ENCODE measurements at places on chromosomes 16 and 17.

GRCh38 chr16:69123910-69124309 lies 8.5 kb downstream of the CHTF8 start:
- no peaks in the 10 kb centered on the region for H3K27me3 ChIP-seq
- no peak overlapping the region for H3K27ac ChIP-seq
- H3K4me1 ChIP-seq, result no peaks in the 10 kb centered on the region
- DNase-seq, result no peak

DNA sequence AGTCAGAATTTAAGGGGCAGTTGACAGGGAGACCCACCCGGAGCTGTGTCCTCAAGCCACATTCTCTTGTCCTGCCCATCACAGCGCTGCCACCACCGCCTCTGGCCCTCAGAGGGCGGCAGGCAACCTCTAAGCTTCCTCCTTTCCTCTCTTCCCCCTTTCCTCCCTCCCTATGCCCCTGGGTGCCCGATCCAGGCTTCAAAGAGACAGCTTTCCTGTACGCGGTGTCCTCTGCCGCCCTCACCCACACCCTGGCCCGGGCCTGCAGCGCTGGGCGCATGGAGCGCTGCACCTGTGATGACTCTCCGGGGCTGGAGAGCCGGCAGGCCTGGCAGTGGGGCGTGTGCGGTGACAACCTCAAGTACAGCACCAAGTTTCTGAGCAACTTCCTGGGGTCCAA lies 23.5 kb downstream of the WNT9B start:
- H3K36me3 ChIP-seq, result no peaks in the 10 kb centered on the region
- H3K27ac ChIP-seq, result no peak overlapping the region
- no peak overlapping the region for H3K4me3 ChIP-seq
- no peak for DNase-seq

DNA sequence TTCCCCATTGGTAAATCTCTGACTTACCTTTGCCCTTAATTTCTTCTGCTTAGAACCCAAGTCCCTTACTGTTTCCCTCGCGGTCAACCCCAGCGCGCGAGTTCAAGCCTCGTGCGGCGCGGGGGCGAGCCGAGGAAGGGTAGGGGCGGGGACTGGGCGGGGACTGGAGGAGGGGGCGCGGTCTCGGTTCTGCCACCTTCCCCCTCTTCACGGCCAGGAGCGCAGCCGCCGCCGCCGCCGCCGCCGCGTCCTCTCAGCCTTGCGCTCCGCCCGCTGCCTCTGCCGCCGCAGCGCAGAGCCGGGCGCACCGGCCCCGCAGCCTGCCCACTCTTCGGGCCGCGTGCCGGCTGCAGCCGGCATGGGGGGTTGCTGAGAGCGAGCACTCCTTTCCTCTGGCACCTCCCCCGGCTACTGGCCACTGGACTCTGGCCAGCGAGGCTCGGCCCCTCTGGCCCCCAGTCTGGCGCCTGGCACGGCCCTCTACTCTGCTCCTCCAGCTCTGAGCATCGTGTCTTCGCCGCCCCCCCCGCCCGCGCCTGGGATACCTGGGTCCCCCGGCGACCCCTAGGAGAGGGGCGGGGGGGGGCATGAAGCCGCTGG lies at the start of gene RAPGEFL1:
Gene RAPGEFL1, plus strand, starts transcription at position 196 of the 600 bp plus-strand sequence. Its CDS starts 392 bp downstream, at position 588.
- H3K4me1 ChIP-seq, result peaks cover 44% of the 10 kb centered on the region
- H3K36me3 ChIP-seq, result peaks cover 3% of the 10 kb centered on the region
- no peak for DNase-seq
- no peaks in the 10 kb centered on the region for H3K27me3 ChIP-seq
- H3K4me3 ChIP-seq, result peak within 1 kb of the TSS; percentile 59
- H3K27ac ChIP-seq, result peak within 1 kb of the TSS; percentile 92

- DNase-seq, result no peak
- H3K4me3 ChIP-seq, result no peak overlapping the region
- H3K36me3 ChIP-seq, result no peaks in the 10 kb centered on the region
- H3K27ac ChIP-seq, result no peak overlapping the region
- peaks cover 7% of the 10 kb centered on the region for H3K4me1 ChIP-seq
- no peaks in the 10 kb centered on the region for H3K27me3 ChIP-seq
Observed at GRCh38 chr17:35890774-35891155, 10.6 kb upstream of the CCL5 start.

- H3K27ac ChIP-seq, result no peak overlapping the region
- H3K36me3 ChIP-seq, result no peaks in the 10 kb centered on the region
- no peaks in the 10 kb centered on the region for H3K27me3 ChIP-seq
- H3K4me3 ChIP-seq, result no peak overlapping the region
Observed at GRCh38 chr16:49919327-49919726, 63.4 kb upstream of the ZNF423 start.

GRCh38 chr16:19396555-19397011 lies 21.1 kb upstream of the TMC5 start:
- H3K27me3 ChIP-seq, result no peaks in the 10 kb centered on the region
- H3K27ac ChIP-seq, result no peak overlapping the region
- H3K36me3 ChIP-seq, result no peaks in the 10 kb centered on the region
- no peak for DNase-seq
- peaks cover 21% of the 10 kb centered on the region for H3K4me1 ChIP-seq
- H3K4me3 ChIP-seq, result no peak overlapping the region

GRCh38 chr17:6753006-6753445 lies 2.8 kb upstream of the XAF1 start:
- peak overlapping the region; percentile 27 for H3K27ac ChIP-seq
- DNase-seq, result no peak
- no peaks in the 10 kb centered on the region for H3K27me3 ChIP-seq
- no peak overlapping the region for H3K4me3 ChIP-seq

DNA sequence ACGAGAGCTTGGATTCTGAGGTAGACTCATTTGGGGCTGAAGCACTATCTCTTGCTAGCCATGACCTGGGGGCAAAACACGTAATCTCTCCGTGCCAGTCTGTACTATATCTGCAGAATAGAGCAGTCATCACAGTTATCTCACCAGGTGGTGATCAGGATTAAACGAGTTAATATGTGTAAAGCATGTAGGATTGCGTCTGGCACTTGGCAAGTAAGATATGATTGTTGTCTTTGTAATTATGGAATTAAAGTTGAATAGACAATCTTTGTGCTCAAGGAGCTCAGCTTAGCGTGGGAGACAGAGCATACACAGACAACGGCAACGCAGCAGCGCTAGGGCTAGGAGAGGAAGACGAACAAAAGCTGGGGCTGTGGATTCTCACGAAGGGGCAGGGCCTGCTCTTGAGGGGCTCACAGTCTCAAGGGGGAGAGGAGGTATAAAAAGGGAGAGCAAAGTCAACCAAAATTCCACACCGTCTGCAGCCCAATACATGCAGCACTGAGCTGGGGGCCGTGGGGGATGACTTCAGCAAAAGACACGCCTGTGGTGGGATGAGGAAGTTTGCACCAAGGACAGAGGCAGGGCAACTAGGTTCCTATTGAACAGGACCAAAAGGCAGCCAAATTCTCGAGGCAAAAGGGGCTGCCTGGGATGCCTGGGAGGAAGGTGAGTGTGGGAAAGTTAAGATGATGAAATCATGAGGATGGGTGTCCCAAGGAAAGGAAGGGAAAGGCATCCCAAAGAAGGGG lies 68.6 kb downstream of the SDK2 start:
- no peak overlapping the region for H3K27ac ChIP-seq
- peaks cover 2% of the 10 kb centered on the region for H3K27me3 ChIP-seq
- H3K4me3 ChIP-seq, result no peak overlapping the region
- no peaks in the 10 kb centered on the region for H3K36me3 ChIP-seq

DNA sequence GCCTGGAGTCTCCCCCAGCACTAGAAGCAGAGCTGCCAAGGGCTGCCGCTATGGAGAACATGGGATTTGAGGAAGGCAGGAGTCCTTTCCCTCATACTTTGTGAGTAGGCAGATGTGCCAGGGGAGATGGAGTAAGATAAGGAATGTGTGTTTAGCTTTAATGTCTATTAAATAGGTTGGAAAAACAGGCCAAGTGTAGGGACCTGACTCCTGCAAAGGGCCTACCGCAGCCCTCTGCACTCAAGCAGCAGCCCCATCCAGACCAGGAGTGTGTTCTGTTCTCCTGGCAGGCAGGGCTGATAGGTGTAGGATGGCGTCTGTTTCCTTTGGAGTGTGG lies 1.8 kb upstream of the MIF4GD start:
- peaks cover 20% of the 10 kb centered on the region for H3K4me1 ChIP-seq
- H3K27me3 ChIP-seq, result no peaks in the 10 kb centered on the region
- no peak overlapping the region for H3K4me3 ChIP-seq

- H3K27me3 ChIP-seq, result peaks cover 4% of the 10 kb centered on the region
- no peak for DNase-seq
- H3K36me3 ChIP-seq, result no peaks in the 10 kb centered on the region
- no peak overlapping the region for H3K4me3 ChIP-seq
- no peak overlapping the region for H3K27ac ChIP-seq
- no peaks in the 10 kb centered on the region for H3K4me1 ChIP-seq
Observed at GRCh38 chr16:9135797-9136196, 44.4 kb downstream of the HAPSTR1 start.

GRCh38 chr16:84860383-84860782 lies 40.6 kb downstream of the CRISPLD2 start:
- H3K27me3 ChIP-seq, result no peaks in the 10 kb centered on the region
- H3K36me3 ChIP-seq, result no peaks in the 10 kb centered on the region
- H3K4me1 ChIP-seq, result no peaks in the 10 kb centered on the region
- H3K27ac ChIP-seq, result no peak overlapping the region
- DNase-seq, result no peak

DNA sequence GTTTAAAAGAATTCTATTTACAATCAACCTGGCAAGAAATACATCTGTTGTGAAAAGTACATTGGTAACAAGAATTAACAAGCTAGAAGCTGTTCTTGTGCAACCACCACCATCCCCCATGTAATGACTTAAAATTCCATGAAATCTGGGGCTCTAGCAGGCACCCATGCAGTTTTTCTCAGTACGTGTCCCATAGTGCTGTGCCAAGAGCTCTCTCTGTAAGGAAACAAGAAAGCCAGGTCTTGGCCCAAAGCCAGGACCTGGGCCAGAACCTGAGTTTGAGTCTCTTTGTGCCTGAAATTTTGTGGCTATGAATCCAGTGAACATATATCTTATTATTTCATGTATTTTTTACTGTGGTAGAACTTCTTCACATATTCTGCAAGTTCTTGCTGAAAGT lies 46.6 kb downstream of the NUP93 start:
- H3K4me3 ChIP-seq, result no peak overlapping the region
- no peak for DNase-seq
- H3K36me3 ChIP-seq, result no peaks in the 10 kb centered on the region
- H3K27me3 ChIP-seq, result no peaks in the 10 kb centered on the region

GRCh38 chr17:7042501-7043181 lies 1.3 kb downstream of the SLC16A11 start:
- H3K4me1 ChIP-seq, result peaks cover 30% of the 10 kb centered on the region
- H3K36me3 ChIP-seq, result no peaks in the 10 kb centered on the region
- H3K27ac ChIP-seq, result no peak overlapping the region
- no peak overlapping the region for H3K4me3 ChIP-seq
- no peak for DNase-seq

GRCh38 chr16:83830769-83831455 lies 23.1 kb downstream of the HSBP1 start:
- peaks cover 9% of the 10 kb centered on the region for H3K27me3 ChIP-seq
- no peak overlapping the region for H3K4me3 ChIP-seq
- H3K4me1 ChIP-seq, result peaks cover 5% of the 10 kb centered on the region
- DNase-seq, result no peak
- no peaks in the 10 kb centered on the region for H3K36me3 ChIP-seq
- H3K27ac ChIP-seq, result no peak overlapping the region

DNA sequence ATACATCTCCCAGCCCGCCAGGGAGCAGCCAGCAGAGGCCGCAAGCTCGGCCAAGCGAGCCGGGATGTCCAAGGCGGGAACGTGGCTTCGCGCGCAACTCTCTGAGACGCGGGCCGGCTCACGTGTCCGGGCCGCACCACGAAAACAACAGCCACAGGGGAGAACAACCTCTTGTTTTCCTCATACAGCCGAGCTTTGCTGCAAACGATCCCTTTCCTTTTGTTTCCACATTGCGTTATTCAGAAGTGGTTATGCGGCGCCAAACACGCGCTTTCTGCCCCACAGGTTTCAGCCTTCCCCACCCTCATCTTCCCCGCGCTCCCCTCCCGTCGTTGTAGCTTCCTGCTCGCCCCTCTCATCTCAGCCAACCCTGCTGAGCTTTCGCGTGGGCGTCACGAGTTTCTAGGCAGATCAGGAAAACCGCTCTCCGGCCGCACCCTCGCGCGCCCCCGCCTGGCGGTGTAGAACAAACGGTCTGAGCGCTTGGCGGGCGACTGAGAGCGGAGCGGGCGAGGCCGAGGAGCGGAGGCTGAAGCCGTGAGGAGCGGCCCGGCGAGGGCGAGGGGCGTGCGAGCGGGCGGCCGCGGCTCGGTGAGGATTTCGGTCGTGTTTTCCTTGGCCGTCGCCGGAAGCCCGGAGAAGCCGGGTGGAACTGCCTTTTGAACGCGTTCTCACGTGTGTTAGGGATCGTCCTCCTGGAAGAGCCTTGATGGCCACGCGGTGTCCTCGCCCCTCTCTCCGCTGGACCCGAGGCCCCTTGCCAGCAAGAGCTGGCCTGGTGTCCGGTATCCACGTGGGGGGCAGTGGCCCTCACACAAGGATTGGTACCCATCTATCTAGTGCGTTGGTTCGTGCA lies 6.6 kb upstream of the SMARCD2 start:
- H3K4me1 ChIP-seq, result no peaks in the 10 kb centered on the region
- peak overlapping the region; percentile 54 for H3K27ac ChIP-seq
- peaks cover 9% of the 10 kb centered on the region for H3K27me3 ChIP-seq
- DNase-seq, result peak; percentile 48
- no peaks in the 10 kb centered on the region for H3K36me3 ChIP-seq

Data from keratinocyte (primary cell).